Brain pericyte (primary cell): ENCODE measurements at places on chromosomes 13 and 19.

DNA sequence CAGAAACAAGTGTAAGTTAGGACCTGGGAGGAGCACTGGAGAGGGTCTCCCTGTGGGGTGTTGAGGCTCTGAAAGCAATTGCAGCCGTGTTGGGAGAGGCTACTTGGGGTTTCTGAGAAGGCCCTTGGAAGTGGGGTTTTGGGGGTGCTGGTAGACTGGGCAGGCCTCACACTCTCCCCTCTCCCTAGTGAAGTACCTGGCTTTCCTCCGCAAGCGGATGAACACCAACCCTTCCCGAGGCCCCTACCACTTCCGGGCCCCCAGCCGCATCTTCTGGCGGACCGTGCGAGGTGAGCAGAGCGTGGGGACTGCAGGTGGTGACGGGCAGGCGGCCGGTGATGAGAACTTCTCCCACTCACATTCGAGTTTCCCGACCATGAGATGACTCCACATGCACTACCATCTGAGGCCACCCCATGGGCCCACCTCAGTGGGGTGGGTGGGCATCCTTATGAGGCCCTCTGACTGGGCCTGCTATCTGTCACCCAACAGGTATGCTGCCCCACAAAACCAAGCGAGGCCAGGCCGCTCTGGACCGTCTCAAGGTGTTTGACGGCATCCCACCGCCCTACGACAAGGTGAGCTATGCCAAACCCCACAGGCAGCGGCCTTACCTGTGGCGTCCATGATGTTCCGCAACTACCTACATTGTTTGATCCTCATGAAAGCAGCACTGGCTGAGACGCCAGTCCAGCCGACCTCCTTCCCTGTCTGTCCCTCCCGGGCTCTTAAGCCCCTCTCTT is 3.0 kb downstream of the RPL13A start:
- no peak for DNase-seq

DNA sequence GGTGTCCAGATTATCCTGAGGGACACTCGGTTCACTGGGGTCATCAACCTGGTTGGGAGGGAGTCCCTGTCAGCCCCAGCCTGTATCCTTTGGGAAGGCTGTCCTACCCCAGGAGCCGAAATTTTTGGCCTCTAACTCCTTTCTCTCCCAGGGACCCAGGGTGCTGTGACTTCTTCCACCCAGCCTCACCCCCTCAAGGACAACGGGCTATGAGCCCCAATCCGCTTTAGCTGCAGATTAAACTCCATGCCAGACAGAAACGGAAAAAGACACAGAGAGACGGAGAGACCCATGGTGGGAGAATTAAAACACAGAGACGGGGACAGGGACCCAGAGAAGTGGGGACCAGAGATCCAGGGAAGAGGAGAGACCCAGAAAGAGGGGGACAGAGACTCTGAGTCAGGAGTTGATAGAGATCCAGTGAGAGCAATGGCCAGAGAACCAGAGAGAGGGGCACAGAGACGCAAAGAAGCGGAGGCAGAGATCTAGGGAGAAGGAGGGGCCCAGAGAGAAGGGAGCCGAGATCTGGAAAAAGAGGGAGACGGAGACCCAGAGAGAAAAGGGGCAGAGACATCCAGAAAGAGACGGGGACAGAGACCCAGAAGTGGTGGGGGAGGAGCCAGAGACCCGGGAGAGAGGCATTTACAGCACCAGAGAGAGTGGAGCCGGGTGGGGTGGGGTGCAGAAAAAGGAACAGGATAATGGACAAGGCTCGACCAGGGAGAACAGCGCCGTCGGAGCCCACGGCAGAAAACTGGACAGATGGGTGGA is 703 bp downstream of the SLC17A7 start:
- no peak for DNase-seq

DNA sequence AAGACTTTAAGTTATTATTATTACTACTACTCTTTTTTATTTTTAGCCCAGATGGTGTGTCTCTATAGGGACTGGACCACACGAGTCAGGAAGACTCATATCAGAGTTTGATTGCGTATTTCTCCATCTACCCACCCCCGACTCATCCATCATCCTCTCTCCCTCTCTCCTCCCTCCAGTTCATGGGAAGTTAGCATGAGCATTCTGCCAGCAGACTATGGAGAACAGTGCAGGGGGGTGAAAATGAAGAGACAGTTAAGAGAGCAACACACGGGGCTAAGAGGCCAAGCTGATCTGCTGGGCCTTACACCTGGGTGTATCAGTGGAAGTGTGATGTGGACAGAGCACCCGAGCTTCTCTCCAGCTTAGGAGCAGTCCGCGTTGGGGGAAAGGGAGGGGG is 95.0 kb downstream of the UQCRFS1 start:
- no peak for DNase-seq

- no peak for DNase-seq
Measured at GRCh38 chr19:35380450-35381124, 9.7 kb downstream of the GPR42 start.
